Urothelium cell line (cell line): ENCODE measurements at places on chromosomes 16 and 17.
A peak's percentile ranks its signal among the peaks of the same experiment; 100 is the strongest.

- DNase-seq: no peak
Measured at GRCh38 chr16:67490335-67491096, 7.2 kb upstream of the AGRP start.

DNA sequence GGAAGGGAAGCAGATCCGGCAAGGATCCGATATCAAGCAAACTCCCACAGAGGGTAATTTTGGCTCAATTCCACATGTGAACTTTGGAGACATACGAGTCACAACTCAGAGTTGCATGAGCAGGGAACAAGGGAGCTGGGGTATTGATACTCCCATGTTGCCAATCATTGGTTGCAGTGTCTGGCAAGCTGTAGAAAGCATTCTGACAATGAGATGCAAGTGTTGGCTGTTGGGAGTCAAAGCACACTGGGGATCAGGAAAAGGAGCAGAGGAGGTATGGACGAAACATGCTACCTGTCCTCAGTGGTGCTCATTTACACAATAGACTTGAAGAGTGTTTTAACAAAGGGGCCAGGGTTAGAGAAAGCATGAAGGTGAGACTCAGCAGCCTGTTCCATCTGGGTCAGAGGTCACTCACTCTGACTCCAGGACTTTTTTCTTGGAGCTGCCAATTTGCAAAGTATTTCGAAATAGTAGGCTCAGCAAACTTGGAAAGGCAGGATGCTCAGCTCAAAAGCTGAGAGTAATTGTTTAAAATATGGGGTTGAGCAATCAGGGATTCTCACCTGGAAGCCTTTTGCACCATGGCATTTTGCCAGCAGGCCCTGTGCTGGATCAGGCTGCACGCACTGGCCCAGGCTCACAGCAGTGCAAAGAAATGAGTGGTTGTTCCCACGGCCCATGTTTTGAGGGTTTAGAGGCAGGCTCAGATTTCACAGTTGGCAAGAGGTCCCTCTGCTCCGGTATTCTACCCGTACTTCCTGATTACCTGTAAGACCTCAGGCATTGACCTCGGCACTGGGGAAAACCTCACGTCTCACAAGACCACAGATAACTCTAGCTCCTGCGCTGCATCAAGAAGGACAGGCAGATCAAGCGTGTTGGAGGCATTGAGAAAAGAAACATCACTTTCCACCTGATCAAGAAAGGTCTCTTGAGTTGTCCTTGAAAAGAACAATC is 17.6 kb upstream of the NKD1 start:
- DNase-seq: no peak

- no peak for DNase-seq
Measured at GRCh38 chr16:50469744-50470321, 78.4 kb upstream of the NKD1 start.

GRCh38 chr17:63933598-63933997 is 1.5 kb upstream of the CD79B start:
- no peak for DNase-seq

- no peak for DNase-seq
Measured at GRCh38 chr17:45397796-45398195, 34.9 kb downstream of the ARHGAP27 start.

DNA sequence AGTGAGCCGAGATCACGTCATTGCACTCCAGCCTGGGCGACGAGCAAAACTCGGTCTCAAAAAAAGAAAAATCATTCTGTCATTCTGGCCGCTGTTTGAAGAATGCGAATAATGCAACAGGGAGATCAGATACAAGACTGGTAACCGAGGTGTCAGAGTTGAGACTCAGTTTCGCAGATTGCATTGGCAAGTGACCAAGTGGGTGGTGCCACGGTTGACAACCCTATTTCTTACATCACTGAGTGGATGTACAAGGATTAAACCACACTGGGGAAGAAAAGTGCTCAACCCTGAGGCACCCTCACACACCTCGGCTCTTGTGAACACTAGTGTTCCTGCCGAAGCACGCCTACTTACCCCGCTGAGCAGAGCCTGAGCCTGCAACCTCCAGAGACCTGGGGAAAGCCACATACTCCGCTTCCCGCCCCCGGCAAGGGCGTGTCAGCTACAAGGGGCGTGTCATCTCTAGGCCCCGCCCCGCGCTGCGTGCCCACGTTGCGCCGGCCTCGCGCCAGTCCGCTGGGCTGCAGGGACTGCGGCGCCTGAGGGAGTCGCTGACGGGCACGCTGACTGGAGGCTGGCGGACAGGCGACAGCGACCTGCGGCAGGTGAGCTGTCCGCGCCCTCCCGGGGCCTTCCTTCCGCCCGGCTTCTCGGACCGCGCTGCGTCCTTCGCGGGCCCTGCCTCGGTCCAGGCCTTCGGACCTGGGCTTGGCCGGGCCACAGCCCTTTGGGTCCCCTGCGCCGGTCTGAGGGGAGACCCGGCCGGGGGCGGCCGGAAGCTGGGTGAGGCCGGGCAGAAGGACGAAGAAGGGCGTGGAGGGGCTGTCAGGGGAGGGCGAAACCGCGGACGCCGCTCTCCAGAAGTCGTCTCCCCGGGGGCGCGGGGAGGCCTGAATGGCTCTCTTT is at the start of gene HMOX2:
Gene HMOX2, plus strand, starts transcription at position 519 of the 909 bp plus-strand sequence. CDS start 29,127 bp downstream, outside the sequence.
- peak; percentile 97 for DNase-seq

GRCh38 chr17:55784666-55785065 is 33.8 kb downstream of the PCTP start:
- DNase-seq: no peak

DNA sequence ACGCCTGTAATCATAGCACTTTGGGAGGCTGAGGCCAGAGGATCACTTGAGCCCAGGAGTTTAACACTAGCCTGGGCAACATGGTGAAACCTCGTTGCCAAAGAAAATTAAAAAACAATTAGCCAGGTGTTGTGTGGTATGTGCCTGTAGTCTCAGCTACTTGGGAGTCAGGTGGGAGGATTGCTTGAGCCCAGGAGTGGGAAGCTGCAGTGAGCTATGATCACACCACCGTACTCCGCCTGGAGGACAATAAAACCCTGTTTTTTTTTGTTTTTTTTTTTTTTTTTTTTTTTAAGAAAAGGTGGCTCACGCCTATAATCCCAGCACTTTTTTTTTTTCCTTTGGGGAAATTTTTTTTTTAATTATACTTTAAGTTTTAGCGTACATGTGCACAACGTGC is 26.1 kb downstream of the RAP1GAP2 start:
- no peak for DNase-seq

GRCh38 chr17:80892900-80893603 is 98.6 kb upstream of the CHMP6 start:
- DNase-seq: peak; percentile 97

- no peak for DNase-seq
Measured at GRCh38 chr17:3603119-3603869, 5.9 kb downstream of the TRPV1 start.

DNA sequence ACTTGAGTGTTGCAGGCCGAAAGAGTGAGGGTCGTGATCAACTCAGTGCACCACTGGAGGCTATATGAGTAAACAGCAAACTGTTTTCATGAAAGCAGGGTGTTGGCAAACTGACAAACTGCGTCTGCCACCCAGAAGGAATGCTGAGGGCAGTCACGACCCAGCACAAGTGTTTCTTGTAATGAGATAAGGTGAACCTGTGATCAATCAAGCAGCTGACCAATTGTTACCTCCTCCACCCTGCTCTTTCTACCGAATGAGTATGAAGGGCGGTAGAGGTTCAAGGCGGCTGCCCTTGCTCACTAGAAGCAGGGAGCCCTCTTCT is 5.5 kb upstream of the SRL start:
- DNase-seq: no peak

- DNase-seq: peak; percentile 63
Measured at GRCh38 chr17:71975331-71975801, 145.5 kb upstream of the SOX9 start.

GRCh38 chr17:15436473-15437302 is 30.7 kb downstream of the CDRT4 start:
- no peak for DNase-seq

GRCh38 chr17:45086865-45087503 is 25.9 kb downstream of the NMT1 start:
- no peak for DNase-seq

GRCh38 chr17:3959921-3960601 is 4.2 kb downstream of the ATP2A3 start:
- DNase-seq: no peak

DNA sequence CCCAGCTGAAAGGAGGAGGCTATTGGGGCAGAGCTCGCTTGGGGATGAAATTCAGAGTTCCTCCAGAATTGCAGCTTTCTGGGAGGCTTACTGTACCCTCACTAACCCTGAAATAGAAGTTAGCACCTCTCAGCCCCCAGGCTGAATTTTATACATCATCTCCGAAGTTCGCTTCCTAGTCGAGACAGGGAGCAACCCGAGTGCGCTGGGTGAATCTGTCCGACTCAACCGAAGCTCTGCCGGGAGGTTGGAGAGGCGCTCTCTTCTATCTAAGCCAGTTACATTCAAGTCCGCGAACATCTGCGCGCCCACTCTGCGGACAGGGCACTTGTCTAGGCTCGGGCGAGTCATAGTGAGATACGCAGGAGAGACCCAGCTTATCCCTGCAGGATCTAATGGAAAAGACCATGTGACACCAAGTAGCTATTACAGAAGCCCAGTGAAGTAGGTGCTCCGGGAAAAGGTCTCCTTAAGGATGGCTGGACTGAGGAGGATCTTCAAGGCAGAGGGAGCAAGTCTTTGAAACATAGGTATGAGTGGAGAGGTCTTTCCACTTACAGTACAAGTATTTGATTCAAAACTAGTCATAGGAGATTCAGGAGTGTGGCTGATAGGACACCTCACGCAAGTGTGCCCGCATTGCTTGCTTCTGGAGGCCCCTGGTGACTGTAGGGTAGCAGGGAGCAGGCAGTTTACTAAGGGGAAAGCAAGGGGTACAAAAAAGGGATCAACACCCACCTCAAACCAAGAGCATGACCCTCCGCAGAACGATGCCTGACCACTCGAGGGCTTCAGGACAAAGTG is 646 bp upstream of the HES7 start:
- no peak for DNase-seq

DNA sequence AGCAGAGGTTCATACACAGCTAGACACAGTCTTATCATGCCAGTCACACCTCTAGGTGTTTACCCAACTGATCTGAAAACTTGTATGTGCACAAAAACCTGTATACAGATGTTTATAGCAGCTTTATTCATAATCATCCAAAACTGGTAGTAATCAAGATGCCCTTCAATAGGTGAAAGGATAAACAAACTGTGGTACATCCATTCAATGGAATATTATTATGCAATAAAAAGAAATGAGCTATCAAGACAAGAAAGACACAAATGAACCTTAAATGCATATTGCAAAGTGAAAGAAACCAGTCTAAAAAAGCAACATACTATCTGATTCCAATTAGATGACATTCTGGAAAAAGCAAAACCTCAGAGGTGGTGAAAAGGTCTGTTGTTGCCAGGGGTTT is 47.6 kb upstream of the CNEP1R1 start:
- DNase-seq: no peak

GRCh38 chr17:13320046-13320785 is 281.5 kb downstream of the HS3ST3A1 start:
- DNase-seq: no peak

DNA sequence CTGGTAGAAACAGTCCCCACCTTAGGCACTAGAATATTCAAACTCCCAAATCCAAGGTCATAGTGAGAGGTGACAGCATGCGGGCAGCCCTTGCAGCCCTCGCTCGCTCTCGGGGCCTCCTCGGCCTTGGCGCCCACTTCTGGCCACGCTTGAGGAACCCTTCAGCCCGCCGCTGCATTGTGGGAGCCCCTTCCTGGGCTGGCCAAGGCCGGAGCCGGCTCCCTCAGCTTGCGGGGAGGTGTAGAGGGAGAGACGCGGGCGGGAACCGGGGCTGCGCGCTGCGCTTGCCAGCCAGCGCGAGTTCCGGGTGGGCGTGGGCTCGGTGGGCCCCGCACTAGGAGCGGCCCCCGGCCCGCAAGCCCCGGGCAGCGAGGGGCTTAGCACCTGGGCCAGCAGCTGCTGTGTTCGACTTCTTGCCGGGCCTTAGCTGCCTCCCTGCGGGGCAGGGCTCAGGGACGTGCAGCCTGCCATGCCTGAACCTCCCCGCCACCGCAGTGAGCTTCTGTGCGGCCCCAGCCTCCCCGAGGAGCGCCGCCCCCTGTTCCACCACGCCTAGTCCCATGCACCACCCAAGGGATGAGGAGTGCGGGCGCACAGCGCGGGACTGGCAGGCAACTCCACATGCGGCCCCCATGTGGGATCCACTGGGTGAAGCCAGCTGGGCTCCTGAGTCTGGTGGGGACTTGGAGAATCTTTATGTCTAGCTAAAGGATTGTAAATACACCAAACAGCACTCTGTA is 45.0 kb downstream of the KPNA2 start:
- DNase-seq: no peak

DNA sequence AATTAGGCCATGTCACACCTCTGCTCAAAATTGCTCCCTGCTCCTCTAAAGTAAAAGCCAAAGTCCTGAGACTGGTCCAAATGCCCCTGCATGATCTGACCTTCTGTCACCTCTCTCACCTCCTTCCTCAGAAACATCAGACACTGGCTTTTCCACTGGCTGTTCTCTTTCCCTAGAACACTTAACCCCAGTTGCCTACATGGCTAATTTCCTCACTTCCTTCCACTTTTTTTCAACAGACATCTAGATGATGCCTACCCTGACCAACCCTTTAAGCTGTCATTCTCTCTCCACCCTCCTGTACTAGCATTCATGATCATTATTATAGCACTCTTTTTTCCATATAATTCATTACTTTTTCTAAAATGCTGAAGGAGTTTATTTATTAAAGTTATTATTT is 31.0 kb downstream of the CCT6B start:
- no peak for DNase-seq
